ENCODE measurements at places on chromosomes 13 and 19. TPM values are rescaled to one million over a fixed set of nuclear protein-coding genes. Genes with fewer than 3 reads are reported as not detected.

- H3K4me1 ChIP-seq, result peaks cover 5% of the 10 kb centered on the region
- H3K36me3 ChIP-seq, result no peaks in the 10 kb centered on the region
These were observed at the start of gene CNN1 for GRCh38 chr19:11538232-11539036. Gene CNN1, plus strand, starts transcription at chr19:11538851. Its CDS starts 77 bp downstream, at chr19:11538928.

- H3K27me3 ChIP-seq, result no peaks in the 10 kb centered on the region
- no peaks in the 10 kb centered on the region for H3K36me3 ChIP-seq
- no peak for DNase-seq
- H3K4me1 ChIP-seq, result no peaks in the 10 kb centered on the region
These were observed 37.4 kb upstream of the ZNF724 start for GRCh38 chr19:23287620-23288019.

DNA sequence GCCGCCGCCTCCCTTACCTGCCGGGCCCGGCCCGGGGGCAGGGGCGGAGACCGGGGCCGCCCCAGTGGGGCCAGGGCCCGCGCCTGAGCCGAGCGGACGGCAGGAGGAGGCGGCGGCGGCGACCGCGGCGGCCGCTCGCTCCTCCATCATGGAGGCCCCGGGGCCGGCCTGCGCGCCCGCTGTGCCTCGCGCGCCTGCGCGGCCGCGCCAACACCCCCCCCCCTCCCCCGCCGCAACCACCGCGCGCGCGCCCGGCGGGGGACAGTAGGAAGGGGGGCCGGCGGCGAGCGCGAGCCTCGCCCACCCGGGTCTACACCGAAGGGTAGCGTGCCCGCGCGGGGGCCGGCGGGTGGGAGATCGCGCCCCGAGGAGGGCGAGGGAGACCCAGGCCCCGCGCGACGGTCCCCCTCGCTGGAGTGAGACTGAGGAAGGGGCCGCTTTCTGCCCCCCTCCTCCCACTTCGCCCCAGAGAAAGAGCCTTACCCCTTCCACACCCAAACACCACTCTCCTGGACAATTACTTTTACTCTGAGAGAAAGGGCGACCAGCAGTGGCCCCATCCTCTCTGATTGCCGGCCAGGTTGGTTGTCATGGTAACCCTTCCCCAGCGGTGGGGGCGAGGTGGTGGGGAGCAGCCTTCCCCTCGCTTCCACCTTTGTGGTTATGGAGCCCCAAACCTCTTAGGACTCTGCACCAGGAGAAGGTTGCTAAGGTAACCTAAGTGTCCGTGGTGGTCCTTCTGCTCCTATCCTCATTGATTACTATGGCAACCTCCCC lies at the start of gene STRN4:
TSS of gene STRN4 (minus strand) at position 170 of the 777 bp plus-strand sequence. CDS start at position 150, 20 bp downstream.
- H3K27me3 ChIP-seq, result no peaks in the 10 kb centered on the region
- H3K36me3 ChIP-seq, result no peaks in the 10 kb centered on the region
- H3K4me3 ChIP-seq, result peak within 1 kb of the TSS; percentile 97
- peaks cover 9% of the 10 kb centered on the region for H3K4me1 ChIP-seq
- peak; percentile 62 for DNase-seq

- no peak for DNase-seq
- no peaks in the 10 kb centered on the region for H3K27me3 ChIP-seq
- peaks cover 77% of the 10 kb centered on the region for H3K36me3 ChIP-seq
- H3K27ac ChIP-seq, result no peak overlapping the region
- H3K4me3 ChIP-seq, result no peak overlapping the region
These were observed 5.6 kb downstream of the LENG9 start for GRCh38 chr19:54457773-54458647.

Gene LILRB1
- total RNA-seq, result not detected

Gene DPP9
- 215 TPM for total RNA-seq

Measured in PC-3 (cell line).